ENCODE measurements at places on chromosomes 12 and 14.

DNA sequence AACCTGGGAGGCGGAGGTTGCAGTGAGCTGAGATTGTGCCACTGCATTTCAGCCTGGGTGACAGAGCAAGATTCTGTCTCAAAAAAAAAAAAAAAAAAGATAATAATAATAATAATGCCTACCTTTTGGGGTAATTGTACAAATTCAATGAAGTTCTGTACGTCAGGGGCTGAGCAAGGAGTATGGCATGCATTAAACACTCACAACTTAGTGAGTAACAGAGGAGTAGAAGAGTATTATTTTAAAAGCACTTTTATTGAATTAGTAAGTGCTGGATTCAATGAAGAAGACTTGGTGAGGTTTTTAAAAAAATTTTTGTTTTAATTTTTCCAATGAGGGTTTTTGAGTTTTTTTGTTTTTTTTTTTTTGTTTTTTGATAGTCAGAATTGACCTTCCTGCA, 783.6 kb upstream of the TBX3 start:
- no peak for DNase-seq

- no peak for DNase-seq
These were observed 265.7 kb downstream of the AKAP6 start for GRCh38 chr14:32594766-32595165.

DNA sequence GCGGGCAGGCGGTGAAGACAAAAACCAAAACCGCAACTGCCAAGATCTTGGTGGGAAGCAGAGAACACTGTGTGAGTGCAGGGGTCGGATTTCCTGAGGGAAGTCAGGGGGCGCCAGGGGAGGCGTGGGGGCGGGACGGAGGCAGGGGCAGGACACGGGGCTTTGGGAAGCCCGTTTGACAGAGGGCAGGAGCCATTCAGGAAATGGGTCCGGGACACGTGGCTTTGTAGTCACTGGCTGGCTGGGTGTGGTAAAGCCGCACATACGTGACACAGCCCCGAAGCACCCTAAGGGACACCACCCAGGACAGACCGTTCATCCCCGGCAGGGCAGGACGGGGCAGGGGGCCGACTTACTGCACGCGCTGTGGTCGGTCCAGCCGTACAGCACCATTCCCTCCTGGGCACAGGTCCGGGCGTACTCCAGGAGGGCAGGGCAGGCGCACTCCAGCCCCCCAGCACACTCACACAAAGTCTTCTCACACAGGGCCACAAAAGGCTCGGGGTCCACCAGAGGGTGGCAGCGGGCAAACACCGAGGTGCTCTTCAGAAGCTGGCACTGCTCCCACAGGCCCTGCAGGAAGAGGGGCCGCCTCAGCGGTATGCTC, 49.4 kb downstream of the VWF start:
- no peak for DNase-seq

- DNase-seq, result no peak
These were observed 113.4 kb downstream of the ETV6 start for GRCh38 chr12:11762723-11763326.

- no peak for DNase-seq
These were observed 688 bp downstream of the ULK1 start for GRCh38 chr12:131894981-131895639.

- no peak for DNase-seq
These were observed 4.2 kb downstream of the OR10G3 start for GRCh38 chr14:21575661-21576060.

DNA sequence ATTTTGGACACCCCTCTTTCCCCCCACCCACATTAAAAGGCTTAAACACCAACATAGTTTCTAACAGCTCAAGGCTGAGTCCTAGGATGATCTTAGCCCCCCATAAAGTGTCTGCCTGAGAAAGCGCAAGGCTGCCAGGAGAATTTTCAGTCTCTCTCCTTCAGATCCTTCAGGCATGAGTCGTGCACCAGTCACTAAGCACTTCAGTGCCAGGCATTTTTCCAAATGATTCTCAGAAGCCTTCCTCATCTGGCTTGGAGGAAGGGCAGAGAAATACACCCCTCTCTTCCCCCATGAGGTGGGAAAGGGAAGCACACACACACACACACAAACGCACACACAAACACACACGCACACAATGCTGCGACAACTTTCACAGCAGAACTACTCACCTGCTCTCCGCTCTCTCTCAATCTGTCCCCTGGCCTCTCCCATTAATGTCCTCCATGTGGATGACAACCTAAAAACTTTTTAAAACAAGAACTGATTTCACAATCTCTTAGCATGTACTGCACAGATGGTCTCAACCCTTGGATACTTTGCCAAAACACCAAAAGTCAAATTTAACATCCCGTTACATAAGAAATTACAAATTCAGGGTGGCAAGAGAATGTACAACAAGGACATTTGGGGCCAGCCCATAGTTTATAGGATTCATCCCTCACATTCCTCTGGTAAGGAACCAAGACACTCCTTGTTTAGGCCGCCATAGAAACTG, 49.8 kb downstream of the CKAP4 start:
- DNase-seq, result no peak

GRCh38 chr12:71562676-71563595, 100.7 kb downstream of the ZFC3H1 start:
- DNase-seq, result no peak

- DNase-seq, result no peak
These were observed 47.5 kb downstream of the MRPL42 start for GRCh38 chr12:93514853-93515252.

GRCh38 chr12:28622406-28622805, 432.1 kb downstream of the CCDC91 start:
- DNase-seq, result no peak

DNA sequence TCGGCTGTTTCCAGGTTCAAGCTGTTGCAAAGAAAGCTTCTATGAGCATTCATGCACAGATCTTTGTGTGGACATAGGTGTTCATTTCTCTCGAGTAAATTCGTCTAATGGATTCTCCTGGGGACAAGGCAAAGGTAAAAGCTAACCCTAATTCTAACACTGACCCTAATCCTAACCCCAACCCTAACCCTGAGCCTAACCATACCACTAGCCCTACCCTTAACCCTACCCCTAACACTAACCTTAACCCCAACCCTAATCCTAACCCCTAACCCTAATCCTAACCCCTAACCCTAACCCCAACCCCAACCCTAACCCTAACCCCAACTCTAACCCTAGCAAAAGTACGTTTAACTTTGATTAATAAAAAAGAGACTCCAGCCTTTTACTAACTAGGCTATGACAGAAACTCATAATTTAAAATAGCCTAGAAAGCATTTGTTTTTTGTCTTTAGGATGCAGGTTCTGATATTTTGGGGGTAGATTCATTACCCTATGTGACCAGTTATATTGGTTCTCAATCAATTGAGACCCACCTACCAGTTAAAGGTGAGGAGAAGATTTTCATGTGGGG, 27.6 kb upstream of the RFLNA start:
- DNase-seq, result no peak

Measured in CD4-positive, alpha-beta memory T cell (primary cell).